NCI-H2081 (cell line): ENCODE measurements at places on chromosomes 12 and 14.
A peak's percentile ranks its signal among the peaks of the same experiment; 100 is the strongest.

DNA sequence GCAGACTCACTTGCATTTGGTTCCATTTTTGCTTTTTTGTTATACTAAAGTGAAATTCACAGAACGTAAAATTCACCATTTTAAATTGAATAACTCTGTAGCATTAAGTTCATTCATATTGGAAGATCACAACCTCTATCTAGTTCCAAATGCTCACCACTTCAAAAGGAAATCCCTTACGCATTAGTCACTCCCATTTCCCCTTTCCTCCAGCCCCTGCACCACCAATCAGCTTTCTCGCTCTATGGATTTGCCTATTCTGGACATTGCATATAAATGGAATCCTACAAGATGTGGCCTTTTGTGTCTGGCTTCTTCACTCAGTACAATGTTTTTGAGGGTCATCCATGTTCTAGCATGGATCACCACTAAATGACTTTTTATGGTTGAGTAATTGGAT is 294.5 kb downstream of the KSR2 start:
- no peak for DNase-seq

GRCh38 chr14:94682736-94683135 is 70.5 kb downstream of the SERPINA3 start:
- DNase-seq, result no peak

DNA sequence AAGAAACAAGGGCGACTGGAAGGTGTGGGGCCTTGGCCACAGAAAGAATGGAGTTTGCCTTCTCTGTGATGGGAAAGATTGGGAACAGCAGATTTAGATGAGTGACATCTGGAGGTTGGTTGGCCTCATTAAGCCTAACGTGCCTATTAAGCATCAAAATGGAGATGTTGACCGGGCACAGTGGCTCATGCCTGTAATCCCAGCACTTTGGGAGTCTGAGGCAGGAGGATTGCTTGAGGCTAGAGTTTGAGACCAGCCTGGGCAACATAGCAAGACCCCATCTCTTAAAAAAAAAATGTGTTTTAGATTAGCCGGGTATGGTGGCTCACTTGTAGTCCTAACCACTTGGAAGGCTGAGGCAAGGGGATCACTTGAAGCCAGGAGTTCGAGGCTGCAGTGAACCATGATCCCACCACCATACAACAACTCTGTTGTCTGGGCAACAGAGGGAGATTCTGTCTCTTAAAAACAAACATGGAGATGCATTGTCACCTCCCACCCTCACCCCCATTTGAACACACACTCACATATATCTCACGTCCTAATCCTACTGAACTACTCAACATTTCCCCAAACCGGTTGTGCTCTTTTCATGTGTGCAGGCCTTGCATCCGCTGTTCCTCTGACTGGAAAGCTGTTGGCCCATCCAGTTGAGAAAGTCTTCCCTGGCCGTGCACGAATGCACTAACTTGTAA is 172.1 kb downstream of the ETV6 start:
- DNase-seq, result no peak

- peak; percentile 13 for DNase-seq
Observed at GRCh38 chr12:84641940-84642545, 270.6 kb downstream of the SLC6A15 start.

DNA sequence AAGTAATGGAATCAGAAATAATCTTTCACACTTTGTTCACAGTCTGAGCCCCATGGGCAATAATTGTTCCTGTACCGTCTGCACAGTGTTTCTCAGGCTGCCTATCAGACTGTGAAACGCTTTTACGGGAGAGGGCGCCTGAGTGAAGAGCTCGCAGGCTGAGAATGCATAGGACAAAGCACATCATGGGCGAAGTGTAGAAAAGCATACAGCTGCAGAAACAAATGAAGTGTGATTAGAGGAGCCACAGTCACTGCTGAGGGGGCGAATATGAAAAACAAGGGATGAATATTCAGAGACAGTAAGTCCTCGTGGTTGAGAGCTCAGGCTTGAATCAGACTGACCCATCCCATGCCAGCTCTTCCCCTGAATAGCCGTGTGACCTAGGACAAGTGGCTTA is 438.4 kb upstream of the DCN start:
- no peak for DNase-seq

GRCh38 chr14:61420326-61420725 is 98.9 kb downstream of the PRKCH start:
- DNase-seq, result no peak

DNA sequence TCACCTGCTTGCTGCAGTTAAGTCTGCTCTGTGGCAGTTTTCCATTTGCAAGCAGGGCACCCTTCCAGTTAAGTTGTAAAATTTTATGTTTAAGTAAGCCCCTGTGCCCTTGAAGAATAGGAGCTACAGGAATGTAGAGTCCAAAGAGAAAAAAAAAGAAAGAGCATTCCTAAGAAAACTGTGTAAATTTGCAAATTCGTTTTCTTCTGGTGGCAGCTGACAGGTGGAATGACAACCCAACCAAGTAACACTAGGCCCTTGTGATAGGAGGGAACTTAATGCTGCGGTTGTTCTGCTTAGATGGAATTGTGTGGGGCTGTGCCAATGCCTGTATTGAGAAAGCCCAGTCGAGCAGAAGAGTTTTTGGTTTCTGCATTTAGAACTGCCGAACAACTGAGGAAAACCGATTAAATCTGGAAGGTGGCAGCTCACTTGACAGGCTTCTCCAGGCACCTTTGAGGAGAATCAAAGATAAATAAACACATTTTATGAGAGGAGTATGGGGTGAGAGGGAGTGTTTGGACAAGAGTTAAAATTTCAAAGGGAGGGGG is 280.0 kb downstream of the RAD51B start:
- no peak for DNase-seq

- DNase-seq, result no peak
Observed at GRCh38 chr12:93979189-93979588, 169.2 kb upstream of the PLXNC1 start.

DNA sequence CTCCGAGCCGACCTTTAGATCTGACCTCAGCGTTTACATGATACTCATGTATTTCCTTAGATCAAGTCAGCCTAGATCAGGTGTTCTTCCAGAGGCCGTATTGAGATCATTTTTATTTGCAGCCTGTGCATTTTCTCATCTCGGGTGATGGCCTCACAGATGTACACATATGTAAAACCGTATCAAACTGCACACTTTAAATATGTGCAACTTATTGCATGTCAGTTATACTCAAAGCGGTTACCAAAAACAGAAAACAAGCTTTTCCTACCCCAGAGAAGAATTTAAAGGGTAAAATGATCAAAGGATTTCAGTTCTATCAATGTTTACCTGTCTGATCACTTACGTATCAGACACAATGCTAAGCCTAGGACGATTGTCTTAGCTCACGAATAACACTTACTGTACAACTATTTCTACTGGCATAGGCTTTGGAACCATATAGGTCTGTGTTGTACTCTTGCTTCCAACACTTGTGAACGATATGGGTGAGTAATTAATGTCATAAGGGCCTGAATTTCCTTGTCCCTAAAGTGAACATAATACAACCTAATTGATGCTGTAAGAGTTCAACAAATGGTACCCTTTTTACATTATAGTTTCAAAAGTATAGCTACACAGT is 628 bp upstream of the LLPH start:
- DNase-seq, result peak; percentile 47

- peak; percentile 72 for DNase-seq
Observed at GRCh38 chr12:85575120-85576096, 260.8 kb downstream of the RASSF9 start.

DNA sequence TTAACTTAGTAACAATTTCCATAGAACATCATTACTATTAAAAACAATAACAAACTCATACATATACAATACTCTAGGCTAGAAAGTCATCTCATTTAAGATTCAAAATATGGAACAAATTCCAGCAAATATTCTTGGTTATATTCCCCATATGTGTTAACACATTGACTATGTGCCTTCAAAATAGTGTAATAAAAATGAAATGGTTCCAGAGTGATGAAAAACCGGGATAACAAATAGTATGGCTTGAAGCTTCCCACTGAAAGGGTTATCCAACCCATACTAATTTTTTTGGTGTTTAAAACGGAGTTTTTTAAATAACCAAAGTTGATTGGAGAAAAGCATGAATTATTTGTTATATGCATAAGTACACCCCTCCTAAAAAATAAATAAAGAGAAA is 5.3 kb downstream of the LRIG3 start:
- DNase-seq, result no peak

GRCh38 chr14:61341275-61342206 is 20.2 kb downstream of the PRKCH start:
- no peak for DNase-seq

DNA sequence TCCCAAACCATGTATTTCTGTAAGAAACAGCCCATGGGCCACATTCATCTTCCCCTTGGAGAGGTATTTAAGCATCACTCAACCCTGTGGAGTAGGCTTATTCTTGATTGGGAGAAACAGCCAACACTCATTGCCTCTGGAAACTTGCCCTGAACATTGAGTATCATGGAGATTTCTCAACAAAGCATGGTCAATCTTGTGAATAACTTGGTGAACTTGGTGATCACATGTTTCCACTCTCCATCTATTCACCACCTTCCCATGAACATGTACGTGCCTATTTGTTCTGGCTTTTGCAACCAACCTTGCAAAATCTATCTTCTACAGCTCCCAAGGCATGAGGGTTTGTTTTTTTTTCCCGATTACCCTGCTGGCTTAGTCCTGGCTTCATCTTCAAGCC is 163.2 kb downstream of the PAH start:
- no peak for DNase-seq

- DNase-seq, result no peak
Observed at GRCh38 chr12:25698772-25699171, 145.7 kb upstream of the LMNTD1 start.

GRCh38 chr14:51260225-51260624 is 20.2 kb downstream of the TMX1 start:
- no peak for DNase-seq

DNA sequence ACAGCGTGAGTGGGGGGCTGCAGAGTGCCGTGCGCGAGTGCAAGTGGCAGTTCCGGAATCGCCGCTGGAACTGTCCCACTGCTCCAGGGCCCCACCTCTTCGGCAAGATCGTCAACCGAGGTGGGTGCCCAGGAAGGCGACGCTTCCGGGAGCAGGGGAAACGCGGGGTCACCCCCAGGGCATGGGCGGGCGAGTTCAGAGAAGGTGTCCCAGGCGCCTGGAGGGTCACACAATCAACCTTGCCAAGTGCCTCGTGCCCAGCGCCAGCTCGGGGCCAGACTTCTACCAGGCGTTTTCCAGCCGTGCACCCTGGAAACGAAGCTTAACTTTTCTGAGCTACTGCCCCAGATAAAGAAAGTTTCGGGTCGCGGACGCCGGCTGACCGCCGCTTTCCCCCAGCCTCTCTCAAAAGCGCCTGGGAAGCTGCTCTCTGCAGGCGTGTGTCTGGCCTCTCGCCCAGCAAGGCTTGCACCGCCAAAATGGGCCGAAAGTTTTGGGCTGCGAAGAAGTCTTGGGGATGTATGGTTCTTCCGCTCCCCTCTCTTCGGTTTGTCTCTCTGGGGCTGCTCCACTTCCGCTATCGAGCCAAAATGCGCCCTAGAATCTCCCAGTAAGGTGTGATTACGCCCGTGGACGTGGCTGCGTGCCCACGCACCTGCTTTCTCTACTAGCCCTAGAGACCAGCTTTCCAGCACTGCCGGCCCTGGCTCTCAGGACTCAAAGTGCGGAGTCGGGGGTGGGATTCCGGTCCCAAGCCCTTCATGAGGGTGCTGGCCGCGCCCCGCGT is 1.7 kb downstream of the WNT1 start:
- no peak for DNase-seq

DNA sequence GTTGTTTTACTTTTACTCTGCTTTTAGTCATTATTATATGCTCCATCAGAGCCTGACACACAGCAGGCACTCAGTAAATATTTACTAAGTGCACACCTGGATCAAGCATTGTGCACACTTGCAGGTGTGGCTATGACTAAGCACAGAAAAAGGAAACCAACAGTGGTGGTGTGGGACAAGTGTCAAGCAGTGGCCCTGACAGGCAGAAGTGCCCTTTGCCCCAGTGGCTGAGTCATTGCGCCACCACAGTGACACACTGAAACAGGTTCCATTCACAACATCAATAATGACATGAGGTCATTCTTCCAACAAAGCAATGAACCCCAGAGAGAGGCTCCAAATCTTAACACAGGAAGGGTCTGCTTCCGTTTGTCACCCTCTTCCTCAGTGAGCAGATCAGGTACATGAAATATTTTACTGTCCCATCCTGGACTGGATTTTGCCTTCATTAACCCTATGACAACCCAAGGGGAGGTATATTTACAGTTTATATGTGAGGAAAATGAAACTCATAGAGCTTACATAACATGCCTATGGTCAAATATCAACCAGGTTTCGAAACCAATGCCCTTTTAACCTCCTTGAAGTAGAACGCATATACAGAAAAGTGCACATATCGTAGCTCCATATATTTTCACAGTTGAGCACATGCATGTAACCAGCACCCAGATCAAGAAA is 82.6 kb upstream of the GTF2A1 start:
- DNase-seq, result peak; percentile 28

- DNase-seq, result no peak
Observed at GRCh38 chr12:110739488-110739887, 3.2 kb downstream of the PPP1CC start.
